Effector memory CD8-positive, alpha-beta T cell (primary cell): ENCODE measurements at places on chromosomes 1 and 21.

DNA sequence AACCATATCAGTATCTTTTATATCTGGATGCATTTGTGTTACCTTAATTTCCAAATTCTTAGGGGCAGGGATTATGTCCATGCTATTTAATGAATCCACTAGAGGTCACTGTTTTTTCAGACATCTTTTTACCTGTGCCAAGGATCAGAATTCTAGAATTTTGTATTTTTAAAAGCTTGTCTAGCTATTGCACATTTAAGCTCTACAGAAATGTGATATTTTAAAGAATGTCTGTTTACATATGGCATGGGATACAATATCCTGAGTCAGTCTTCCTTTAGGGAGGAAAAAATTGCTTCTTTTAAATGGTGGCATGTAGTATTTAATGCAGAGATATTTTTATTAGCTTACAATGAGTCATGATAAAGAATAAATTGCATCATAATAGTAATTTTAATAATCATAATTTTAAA, 11.3 kb downstream of the RPAP2 start:
- peaks cover 23% of the 10 kb centered on the region for H3K4me1 ChIP-seq
- no peak overlapping the region for H3K27ac ChIP-seq
- peaks cover 44% of the 10 kb centered on the region for H3K36me3 ChIP-seq
- no peak for DNase-seq
- H3K27me3 ChIP-seq: no peaks in the 10 kb centered on the region
- no peak overlapping the region for H3K4me3 ChIP-seq

DNA sequence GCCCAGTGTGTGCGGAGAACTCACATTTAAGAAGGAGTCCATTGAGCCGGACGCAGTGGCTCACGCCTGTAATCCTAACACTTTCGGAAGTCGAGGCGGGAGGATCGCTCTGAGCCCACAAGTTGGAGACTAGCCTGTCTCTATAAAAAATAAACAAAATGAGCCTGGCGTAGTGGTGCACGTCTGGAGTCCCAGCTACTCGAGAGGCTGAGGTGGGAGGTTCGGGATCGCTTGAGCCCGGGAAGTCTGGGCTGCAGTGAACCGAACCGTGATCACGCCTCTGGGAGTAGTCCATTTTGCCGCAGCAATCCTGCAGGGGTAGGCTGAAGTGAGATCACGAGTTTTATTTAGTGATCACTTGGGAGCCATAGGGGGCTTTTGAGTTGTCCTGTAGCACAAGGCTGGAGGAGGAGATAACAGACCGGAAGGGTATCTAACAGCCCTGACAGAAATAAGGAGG, 497 bp upstream of the FUCA1 start:
- peak overlapping the region; percentile 62 for H3K27ac ChIP-seq
- H3K27me3 ChIP-seq: peaks cover 9% of the 10 kb centered on the region
- H3K36me3 ChIP-seq: peaks cover 22% of the 10 kb centered on the region
- peak overlapping the region; percentile 81 for H3K4me3 ChIP-seq

DNA sequence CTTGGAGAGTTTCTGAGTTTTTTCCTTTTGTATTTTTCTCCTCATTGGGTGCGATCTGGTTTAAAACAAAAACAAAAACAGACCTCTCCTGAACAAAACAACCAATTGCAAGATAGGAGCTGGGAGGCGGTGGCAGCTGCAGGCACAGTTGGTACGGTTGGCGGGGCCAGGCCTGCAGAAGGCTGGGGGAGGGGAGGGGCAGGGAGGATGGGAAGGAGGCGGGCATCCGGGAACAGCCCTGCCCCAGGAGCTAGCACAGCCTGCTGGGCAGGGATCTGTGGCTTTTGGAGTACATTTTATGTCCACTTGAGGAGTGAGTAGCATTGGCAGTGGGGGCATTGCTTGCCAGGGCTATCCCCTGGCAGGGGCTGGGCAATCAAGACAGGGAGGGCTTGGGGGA, 5.2 kb downstream of the CAPN9 start:
- DNase-seq: no peak
- no peaks in the 10 kb centered on the region for H3K4me1 ChIP-seq
- H3K27ac ChIP-seq: no peak overlapping the region
- no peak overlapping the region for H3K4me3 ChIP-seq

GRCh38 chr21:44948426-44949120, 8.7 kb downstream of the SLX9 start:
- H3K27me3 ChIP-seq: no peaks in the 10 kb centered on the region
- no peak overlapping the region for H3K27ac ChIP-seq
- H3K36me3 ChIP-seq: peaks cover 19% of the 10 kb centered on the region
- no peak for DNase-seq
- peaks cover 15% of the 10 kb centered on the region for H3K4me1 ChIP-seq

DNA sequence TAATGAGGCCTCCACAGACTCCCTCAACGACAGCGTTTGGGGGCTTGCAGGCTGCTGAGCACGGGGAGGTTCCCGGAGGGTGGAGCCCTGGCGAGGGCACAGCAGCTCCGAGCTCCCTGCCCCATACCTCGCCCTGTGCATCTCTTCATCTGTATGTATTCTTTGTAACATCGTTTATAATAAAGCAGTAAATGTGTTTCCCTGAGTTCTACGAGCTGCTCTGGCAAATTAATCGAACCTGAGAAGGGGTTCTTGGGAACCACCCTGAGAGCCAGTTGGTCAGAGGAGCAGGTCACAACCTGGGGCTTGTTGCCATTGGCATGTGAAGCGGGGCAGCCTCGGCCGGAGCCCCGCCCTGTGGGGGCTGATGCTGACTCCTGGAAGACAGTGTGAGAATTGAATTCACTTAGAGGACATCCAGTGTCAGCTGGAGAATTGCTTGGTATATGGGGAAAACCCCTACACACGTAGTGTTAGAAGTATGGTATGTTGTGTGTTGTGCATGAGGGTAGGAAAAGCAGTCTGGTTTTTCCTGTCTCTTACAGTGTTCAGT, 11.5 kb downstream of the SLC37A1 start:
- H3K36me3 ChIP-seq: peaks cover 39% of the 10 kb centered on the region
- H3K27ac ChIP-seq: peak overlapping the region; percentile 58
- peaks cover 35% of the 10 kb centered on the region for H3K4me1 ChIP-seq

GRCh38 chr1:45543581-45544417, 6.8 kb upstream of the AKR1A1 start:
- H3K4me1 ChIP-seq: peaks cover 14% of the 10 kb centered on the region
- peak overlapping the region; percentile 8 for H3K27ac ChIP-seq
- H3K27me3 ChIP-seq: no peaks in the 10 kb centered on the region
- DNase-seq: peak; percentile 60
- peak overlapping the region; percentile 65 for H3K4me3 ChIP-seq

GRCh38 chr1:87358219-87358618, 29.5 kb downstream of the LMO4 start:
- no peaks in the 10 kb centered on the region for H3K36me3 ChIP-seq
- H3K4me3 ChIP-seq: no peak overlapping the region
- H3K27ac ChIP-seq: no peak overlapping the region
- no peaks in the 10 kb centered on the region for H3K27me3 ChIP-seq

DNA sequence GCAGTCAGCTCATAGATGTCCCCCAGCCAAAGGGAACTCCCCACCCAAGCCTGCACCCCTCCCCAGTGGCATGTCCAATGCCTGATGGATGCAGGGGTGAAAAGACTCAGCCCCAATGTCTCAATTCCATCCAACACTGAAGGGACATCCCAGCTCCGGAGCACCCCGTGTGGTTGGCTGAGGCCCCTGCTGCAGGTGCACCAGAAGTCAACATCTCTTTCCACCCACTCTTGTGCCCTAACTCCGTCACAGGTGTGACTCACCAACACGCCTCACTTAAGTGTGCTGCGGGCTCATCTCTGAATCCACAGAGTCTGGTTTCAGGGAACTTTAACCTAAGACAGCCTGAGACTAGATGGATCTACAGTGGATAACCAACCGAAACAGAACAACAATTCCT, 40.9 kb upstream of the ZBTB18 start:
- no peaks in the 10 kb centered on the region for H3K4me1 ChIP-seq
- peaks cover 26% of the 10 kb centered on the region for H3K27me3 ChIP-seq
- no peak for DNase-seq

- no peak overlapping the region for H3K4me3 ChIP-seq
- H3K36me3 ChIP-seq: no peaks in the 10 kb centered on the region
- H3K27ac ChIP-seq: no peak overlapping the region
- no peak for DNase-seq
Measured at GRCh38 chr1:219659684-219660083, 46.8 kb upstream of the ZC3H11B start.

DNA sequence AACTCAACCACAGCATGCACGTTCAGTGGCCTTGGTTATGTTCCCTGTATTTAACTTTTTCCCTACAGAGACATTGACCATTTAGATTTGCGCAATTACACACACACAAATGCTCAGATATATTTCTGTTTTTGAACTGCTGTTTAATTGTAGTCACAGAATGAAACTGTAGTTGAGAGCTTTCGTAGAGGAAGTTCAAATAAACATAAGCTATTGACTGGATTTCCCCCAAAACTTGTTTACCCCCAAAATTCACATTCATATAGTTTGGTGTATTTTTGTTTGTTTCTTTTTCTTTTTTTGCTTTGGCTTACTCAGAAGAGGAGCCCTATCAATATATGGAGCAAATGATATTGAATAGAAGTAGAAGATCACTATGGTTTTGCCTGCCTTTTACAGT, 921.0 kb downstream of the ADGRL2 start:
- no peak overlapping the region for H3K4me3 ChIP-seq
- no peak overlapping the region for H3K27ac ChIP-seq
- no peaks in the 10 kb centered on the region for H3K27me3 ChIP-seq
- no peaks in the 10 kb centered on the region for H3K4me1 ChIP-seq

DNA sequence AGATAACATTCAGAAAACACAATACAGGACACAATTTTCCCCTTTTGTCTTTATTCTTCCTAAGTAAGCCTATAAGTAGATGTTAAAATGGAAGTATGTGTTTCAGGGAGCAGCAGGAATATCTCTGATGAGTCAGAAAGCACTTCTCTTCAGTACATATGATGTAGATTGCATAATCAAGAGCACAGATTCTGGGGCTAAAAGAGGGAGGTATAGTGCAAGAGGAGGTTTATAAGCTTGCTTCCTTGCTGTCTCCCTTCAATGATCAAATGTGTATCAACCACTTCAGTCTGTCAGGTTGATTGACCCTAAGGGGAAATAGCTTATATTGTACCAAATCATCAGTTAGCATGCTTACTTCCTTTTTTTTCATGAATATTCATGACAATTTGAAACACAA, 822.8 kb downstream of the BRINP3 start:
- no peaks in the 10 kb centered on the region for H3K27me3 ChIP-seq
- no peaks in the 10 kb centered on the region for H3K4me1 ChIP-seq
- no peak overlapping the region for H3K27ac ChIP-seq
- no peak overlapping the region for H3K4me3 ChIP-seq
- DNase-seq: no peak

DNA sequence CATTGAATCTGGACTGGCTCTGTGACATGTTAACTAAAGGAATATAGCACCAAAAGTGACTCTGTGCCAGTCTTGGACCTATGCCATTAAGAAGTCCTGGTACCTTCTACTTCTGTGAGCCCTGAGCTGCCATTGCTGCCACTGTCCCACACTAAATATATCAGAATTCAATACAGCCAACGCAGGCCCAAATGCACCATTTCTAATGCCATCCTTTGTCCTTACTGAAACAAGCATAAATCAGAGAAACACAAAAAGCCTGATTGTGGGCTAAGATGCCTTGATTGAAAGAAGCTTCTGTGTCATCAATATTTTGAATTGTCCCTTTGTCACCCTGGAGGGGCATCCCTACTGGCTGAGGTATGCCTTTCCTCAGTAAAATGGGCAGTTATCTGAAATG, 66.9 kb upstream of the NEK2 start:
- H3K36me3 ChIP-seq: peaks cover 4% of the 10 kb centered on the region
- no peak for DNase-seq

- H3K4me1 ChIP-seq: peaks cover 6% of the 10 kb centered on the region
- H3K4me3 ChIP-seq: no peak overlapping the region
- H3K27me3 ChIP-seq: no peaks in the 10 kb centered on the region
- H3K27ac ChIP-seq: no peak overlapping the region
- H3K36me3 ChIP-seq: peaks cover 28% of the 10 kb centered on the region
Measured at GRCh38 chr1:235799264-235799663, 67.4 kb downstream of the LYST start.

DNA sequence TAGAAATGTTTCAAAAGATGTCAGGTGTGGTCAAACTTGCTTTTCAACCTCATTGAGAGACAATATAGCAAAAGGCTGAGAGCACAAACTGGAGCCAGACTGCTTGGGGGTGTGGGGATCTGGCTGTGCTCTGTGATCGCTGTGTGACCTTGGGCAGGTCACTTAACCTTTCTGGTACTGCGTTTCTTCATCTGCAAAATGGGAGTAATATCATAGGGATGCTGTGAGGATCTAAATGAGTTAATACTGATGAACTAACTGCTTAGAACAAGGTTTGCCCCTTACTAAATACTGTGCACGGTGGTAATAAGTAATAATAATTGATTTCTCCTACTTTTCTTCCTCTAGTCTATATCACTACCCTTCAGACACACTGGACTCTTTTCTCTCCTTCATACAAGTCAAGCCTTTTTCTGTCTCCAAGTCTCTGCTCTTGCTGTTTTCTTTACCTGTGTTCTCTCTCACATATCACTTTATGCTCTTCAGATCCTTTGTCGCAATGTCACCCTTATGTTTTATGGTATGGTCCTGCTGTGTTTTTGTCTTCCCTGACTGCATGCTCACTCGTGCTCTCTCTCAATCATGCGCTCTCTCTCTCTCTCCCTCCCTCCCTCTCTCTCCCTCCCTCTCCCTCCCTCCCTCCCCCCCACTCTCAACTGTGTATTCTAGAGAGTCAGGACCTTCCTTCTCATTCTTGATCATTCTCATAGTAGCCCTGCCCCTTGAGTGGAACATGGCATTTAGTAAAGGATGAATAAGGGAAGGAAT, 3.3 kb downstream of the MGST3 start:
- no peaks in the 10 kb centered on the region for H3K27me3 ChIP-seq
- H3K27ac ChIP-seq: no peak overlapping the region
- no peak for DNase-seq
- no peak overlapping the region for H3K4me3 ChIP-seq

GRCh38 chr1:21894034-21894881, 42.9 kb downstream of the HSPG2 start:
- no peaks in the 10 kb centered on the region for H3K4me1 ChIP-seq
- no peaks in the 10 kb centered on the region for H3K36me3 ChIP-seq
- H3K4me3 ChIP-seq: no peak overlapping the region
- DNase-seq: no peak
- H3K27ac ChIP-seq: no peak overlapping the region
- H3K27me3 ChIP-seq: peaks cover 11% of the 10 kb centered on the region

GRCh38 chr1:55886856-55887712, 671.9 kb upstream of the USP24 start:
- DNase-seq: no peak
- no peak overlapping the region for H3K27ac ChIP-seq
- H3K36me3 ChIP-seq: peaks cover 2% of the 10 kb centered on the region
- no peaks in the 10 kb centered on the region for H3K4me1 ChIP-seq
- no peak overlapping the region for H3K4me3 ChIP-seq

DNA sequence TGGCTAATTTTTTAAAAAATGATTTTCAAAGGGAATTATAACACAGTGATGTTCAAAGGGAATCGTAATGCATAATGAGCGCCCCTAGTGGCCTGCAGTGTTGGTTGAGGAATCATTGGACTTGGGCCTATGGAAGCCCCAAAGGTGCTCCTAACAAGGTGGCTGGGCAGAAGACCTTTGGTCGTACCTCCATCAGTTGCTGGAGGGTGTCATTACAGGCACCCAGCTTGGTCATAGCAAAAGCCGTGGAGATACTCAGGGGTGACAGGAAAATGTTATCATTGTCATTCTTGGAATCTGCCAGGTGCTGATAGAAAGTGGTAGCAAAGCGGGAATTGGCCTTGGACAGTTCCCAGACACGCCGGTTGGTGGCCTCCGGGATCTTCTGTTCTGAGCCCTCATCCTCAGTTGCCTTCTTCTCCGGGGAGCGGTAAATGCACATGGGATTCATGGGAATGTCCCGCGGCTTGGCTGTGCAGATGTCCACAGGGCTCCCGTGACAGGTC, 2.7 kb downstream of the SERPINC1 start:
- peak; percentile 15 for DNase-seq
- H3K27ac ChIP-seq: no peak overlapping the region
- peaks cover 3% of the 10 kb centered on the region for H3K36me3 ChIP-seq
